ENCODE measurements at places on chromosomes 7 and 10.

- no peak for DNase-seq
Observed at GRCh38 chr10:118266098-118266748, 75.9 kb downstream of the FAM204A start.

DNA sequence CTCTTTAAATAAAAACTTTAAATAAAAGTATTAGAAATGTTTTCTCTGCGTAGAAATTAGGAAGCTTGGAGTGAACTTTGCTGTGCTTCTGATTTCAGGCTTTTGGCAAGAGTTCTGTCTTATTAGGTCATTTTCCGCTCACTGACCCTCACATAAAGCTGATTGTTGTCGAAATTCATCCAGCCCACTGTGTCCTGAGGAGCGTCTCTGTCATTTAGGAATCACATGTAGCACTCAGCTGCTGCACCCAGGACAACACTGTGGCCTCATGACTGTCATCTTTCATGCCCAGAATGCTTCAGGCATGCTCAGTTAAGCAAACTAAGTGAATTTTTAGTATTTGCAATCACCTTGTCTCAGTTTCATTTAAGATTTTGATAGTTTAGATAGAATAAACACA is 57.8 kb upstream of the MSRB2 start:
- DNase-seq, result no peak

GRCh38 chr10:58697691-58698090 is 185.0 kb downstream of the BICC1 start:
- no peak for DNase-seq

DNA sequence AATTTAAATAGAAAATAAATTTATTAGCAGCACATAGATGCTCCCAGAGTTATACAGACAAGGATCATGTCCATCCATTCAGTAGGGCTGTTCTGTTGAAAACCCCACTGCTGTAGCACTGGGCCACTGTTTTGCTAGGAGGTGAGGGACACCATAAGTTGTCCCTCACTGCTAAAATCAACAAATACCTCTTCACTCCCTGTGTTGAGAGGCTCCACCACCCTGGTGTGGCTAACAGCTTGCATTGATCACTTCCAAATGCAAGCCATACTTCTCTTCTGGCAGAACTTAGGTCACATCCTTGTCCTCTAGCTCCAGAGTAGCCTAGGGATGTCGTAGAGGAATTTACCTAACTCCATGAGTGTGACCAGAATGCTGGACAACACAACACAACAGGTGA is 55.4 kb downstream of the MDFIC start:
- peak; percentile 67 for DNase-seq

DNA sequence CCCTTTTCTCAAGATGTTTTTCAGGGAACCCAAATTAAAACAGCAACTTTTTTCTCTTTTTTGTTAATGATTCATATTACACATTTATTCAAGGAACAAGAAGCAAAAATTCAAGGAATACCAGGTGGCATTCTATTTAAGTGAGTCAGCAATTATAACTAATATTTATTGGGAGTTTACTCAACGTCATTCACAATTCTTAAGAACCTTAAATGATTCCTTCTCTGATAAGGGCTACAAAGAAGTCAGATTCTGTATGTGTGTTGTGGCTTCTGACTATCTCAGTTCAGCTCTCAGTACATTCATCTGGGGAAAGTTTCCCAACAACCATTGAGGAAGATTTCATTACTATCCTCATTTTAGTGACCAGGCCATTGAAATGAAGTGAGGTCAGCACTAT is 470.7 kb upstream of the AKR1E2 start:
- DNase-seq, result no peak

- DNase-seq, result no peak
Observed at GRCh38 chr10:50392426-50392825, 141.1 kb upstream of the ASAH2 start.
